Activated CD4-positive, alpha-beta T cell treated with anti-CD3 and anti-CD28 coated beads, Interleukin-2, Interleukin-6, amounts not matched to agents 100 ng/mL and 50 ng/mL, durations not matched to agents 16 hours and 8 hours (primary cell): ENCODE measurements at places on chromosomes 1 and 21.

DNA sequence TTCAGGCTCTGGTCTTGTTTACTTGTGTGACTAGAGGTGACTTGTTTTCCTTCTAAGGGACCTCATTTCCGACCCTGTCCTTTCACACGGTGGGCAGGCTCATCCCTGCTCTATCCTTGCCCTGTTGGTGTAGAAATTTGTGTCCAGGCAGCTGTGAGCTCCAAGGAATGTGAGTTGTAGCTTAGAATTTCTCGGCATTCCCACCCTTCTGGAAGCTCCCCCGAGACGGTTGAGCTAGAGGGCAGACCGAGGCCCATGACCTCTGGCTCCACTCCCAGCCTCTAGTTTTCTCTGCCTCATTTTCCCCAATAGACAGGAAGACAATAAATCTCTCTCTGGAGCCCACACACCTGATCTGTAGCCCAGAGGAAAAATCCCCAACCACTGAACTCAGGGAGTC, 100.9 kb downstream of the NAV1 start:
- no peak for DNase-seq

- DNase-seq, result no peak
Observed at GRCh38 chr1:243959998-243960397, 91.1 kb upstream of the ZBTB18 start.

- no peak for DNase-seq
Observed at GRCh38 chr21:45209046-45209445, 78.6 kb downstream of the POFUT2 start.

DNA sequence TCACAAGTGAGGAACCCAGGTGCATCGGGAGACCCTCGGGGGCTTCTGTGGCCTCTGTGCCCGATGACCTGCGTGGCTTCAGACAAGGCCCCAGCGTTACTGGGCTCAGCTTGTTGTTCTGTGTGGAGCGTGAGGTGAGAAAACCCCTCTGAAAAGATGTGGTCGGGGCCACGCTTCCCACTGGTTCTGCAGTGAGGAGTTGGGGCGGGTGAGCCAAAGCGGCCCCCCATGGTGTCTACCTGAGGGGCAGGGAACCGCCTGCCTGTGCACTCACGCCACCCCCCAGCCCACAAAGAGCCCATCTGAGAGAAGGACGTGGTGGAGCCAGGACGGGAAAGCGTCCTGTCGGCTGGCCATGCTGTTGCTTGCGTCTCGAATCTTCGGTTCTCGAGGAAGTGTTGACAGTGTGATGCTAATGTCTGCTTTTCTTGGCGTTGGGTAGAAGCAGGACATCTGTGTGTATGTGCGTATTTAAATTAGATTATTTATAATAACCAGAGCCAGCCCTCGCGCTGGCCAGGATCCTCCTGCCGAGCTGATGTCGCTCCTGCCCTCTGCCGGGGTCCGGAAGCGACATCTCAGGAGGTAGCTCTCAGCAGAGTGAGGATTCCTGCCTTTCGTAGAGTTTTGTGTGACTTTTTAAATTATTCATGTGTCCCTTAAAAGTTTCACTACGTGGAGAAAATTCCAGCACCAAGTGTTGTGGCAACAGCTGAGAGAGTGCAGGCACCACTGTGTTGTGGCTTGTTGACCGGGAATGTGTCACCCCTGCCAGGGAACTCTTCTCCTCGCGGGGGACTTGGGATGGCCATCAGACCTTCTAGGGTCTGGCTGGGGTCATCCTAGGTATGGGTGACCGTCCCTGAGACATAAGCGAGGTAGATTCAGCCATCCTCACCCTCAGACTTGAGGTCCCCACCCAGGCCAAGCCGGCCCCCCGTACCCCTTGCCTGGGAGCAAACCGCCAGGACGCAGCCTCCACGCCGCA, 15.3 kb downstream of the TMEM201 start:
- DNase-seq, result no peak

- no peak for DNase-seq
Observed at GRCh38 chr21:45870851-45871615, 110.5 kb upstream of the COL6A1 start.

DNA sequence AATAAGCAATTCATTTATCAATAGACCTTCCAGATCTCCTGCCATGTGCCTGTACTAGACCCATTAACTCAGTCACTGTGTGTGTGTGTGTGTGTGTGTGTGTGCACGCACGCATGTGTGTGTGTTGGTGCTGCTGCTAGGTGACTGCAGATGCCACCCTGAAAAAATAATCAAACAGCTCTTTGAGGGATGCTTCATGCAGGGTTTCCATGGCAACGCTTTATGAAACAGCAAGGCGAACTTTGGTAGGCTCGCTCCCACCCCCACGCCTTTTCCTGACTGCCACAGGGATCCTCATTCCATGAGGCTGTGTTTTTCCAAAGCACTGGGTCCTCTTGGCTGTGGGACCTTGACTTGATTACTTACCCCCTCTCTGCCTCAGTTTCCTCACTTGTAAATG, 94.0 kb downstream of the HMGB4 start:
- DNase-seq, result no peak

GRCh38 chr21:42503711-42504110, 7.7 kb upstream of the RSPH1 start:
- DNase-seq, result no peak

DNA sequence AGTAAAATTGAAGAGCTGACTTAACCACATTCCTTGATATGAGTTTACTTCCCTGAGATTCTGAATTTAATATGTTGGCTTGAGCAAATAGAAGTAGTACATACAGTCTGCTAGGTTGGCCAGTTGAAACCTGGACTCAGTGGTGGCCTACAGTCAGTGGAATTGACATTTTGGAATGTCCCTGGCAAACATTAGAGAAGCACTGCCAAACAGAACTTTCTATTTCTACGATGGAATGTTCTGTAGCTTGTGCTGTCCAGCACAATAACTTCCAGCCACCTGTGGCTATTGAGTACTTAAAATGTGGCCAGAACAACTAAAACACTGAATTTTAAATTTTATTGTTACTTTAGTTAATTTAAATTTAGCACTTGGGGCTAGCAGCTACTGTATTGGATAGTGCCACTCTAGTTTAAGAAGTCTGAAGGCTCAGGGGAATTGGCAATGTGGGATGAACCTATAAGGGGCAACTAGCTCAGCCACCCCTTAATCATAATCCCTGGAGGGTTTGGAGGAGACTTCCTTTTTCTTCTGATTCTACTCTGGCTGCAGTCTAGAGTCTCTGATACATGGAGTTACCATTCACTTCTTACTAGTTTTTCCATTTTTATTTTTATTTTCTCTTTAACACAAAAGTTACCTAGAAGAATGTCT, 10.3 kb upstream of the TEDDM1 start:
- DNase-seq, result no peak

GRCh38 chr1:212366901-212367300, 47.8 kb downstream of the PACC1 start:
- no peak for DNase-seq

GRCh38 chr1:110011527-110012041, 22.8 kb upstream of the STRIP1 start:
- peak; percentile 49 for DNase-seq

DNA sequence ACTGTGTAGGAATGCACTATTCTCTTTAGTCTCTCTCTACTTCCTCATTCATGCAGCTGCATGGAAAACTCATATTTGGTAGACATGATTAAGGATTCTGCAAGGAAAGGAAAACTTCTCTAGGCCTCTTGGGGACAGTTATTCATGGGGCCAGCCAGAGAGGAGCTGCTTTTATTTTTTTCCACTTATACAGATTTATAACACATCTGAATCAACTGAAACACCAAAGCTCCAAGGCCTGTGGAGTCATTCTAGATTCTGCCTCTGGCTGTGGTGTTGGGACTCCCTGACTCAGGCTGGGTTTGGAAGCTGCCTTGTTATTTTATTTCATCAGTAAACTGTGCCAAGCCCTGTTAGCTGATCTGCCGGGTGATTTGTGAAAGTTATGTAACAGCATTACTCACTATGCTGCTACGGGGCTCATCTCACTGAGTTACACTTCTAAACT, 83.9 kb upstream of the EDEM3 start:
- no peak for DNase-seq

DNA sequence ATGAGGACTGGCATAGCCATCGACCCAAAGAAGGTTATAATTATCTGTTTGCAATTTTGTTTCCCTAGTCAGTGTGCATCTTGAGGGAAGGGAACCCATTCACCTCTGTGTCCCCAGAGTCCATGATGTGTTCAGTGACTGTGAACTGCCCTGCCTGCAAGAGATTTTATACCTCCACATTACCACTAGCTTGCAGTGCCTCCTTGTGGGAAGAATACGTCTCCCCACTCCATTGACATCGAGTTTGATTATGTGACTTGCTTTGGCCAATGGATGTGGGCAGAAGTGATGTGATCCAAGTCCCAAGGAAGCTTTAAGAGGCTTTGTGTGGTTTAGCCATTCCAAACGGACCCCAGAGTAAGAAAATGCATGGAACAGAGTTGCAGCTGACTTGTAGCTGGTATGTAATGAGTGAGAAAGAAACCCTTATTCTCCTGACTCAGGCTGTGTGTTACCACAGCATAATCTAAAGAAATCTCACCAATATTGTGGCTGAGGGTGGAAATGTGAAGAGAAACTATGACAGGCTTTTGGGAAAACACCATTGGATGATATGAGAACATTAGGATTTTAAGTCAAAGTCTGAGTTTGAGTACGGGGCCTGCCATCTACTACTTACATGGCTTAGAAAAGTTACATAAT, 47.8 kb upstream of the NRDC start:
- DNase-seq, result peak; percentile 21

- DNase-seq, result no peak
Observed at GRCh38 chr1:32316903-32317277, 19.1 kb downstream of the MARCKSL1 start.

GRCh38 chr21:45466330-45467220, 61.6 kb downstream of the COL18A1 start:
- DNase-seq, result no peak

- DNase-seq, result no peak
Observed at GRCh38 chr1:244100704-244101453, 49.8 kb downstream of the ZBTB18 start.

- DNase-seq, result no peak
Observed at GRCh38 chr1:6502000-6502891, 10.8 kb upstream of the PLEKHG5 start.

DNA sequence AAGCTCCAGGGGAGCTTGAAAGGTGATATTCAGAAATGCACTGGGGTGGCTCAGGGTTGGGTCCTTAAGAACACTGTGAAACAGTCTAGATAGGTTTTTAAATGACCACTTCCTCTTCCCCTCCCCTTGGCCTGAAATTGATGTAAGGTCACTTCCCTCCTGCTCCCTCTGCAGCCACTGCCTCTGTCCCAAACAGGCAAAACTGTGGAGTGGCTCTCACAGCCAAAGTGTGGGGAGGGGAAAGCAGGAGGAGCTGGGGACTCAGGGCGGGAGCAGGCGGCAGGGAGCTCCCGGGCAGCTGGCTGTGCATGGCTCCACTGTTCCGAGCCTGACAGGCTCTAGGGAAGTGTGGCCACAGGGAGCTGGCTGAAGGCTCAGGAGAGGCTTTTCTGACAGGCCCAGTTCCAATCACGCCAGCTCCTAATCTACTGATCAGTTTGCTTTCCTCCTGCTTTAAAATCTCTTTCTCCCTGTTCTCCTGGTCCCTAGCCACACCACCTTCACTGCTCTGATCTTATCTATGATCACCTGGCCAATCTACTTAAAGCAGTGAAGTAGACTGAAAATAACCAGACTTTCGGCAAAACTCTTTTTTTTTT, 5.1 kb upstream of the CSRP1 start:
- DNase-seq, result no peak

GRCh38 chr1:47684964-47685762, 247.3 kb downstream of the FOXD2 start:
- DNase-seq, result no peak

DNA sequence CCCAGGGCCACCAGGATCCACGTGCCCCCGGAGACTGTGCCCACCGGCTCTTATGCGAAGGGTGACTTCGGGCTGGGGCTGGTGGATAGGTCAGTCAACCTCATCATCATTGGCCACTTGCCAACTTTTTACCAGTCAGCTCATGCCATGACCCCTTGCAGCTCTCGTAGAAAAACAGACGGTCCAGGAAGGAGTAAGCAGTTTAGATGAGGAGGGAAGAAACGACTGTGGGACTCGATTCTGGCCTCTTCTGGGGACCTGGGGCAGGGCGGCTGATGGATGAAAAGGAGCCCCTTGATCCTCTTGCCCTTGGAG, 41.0 kb downstream of the UBASH3A start:
- no peak for DNase-seq

- DNase-seq, result no peak
Observed at GRCh38 chr1:12016182-12016581, 3.1 kb upstream of the MIIP start.

DNA sequence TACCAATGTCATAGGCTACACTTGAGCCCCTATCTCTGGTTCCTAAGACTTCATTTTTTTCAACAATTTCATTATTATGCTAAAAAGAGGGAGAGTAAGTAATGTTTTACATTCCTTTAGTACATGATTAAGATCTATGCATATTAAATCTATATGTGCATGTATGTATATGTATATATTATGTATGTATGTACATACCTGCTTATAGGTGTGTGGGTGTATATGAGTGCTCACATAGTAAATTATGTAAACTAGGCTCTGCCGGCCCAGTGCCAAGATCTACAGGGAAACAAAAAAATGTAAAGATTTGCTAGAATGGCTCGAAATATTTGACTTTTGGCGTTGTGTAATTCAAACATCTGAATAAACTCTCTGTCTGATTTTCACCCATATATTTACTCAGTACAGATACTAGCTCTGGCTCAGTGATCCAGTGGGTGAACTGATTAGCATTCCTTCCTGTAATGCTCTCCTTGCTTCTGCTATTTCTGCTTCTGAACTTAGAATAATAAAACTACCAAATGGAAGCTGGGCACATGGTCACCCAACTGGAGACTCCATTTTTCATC, 113.1 kb upstream of the FGGY start:
- no peak for DNase-seq

- DNase-seq, result peak; percentile 27
Observed at GRCh38 chr21:34582506-34583150, 32.3 kb downstream of the RCAN1 start.
